ENCODE measurements at places on chromosomes 1 and 21.

DNA sequence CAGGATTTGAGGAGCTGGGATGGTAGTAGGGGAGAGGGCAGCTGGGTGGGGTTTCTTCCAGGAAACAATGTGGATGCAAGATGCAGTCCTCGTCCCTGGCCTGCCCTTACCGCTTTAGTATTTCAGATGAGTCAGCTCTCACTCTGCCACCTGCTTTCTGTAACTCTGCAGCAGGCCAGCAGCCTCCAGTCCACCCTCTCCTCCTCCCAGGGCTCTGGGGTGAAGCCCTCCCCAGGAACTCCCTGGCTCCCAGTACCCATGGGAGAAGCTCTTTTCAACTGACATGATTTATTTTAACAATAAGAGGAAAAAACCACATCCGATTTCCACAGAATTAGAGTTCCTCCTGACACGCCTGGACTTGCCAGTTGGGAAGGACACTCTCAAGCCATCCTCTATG is 39.0 kb upstream of the IL20 start:
- no peak for DNase-seq

DNA sequence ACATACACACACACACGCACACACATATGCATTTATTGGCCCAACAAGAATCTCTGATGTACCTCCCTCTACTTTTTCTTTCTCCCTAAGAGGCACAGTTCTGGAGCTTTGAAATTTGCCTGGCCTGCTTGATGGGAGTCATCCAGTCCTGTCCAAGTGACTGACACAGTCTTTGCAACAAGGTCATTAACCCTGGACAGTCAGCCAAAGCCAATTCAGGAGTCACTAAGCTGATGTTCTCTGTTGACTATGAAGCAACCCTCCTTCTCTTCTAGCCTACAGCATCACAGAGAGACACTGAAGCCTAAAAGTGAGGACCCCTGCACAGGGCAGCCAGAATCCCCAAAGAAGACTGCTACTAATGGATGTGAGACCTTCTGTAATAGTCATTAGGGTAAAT is 123.1 kb downstream of the HHIPL2 start:
- no peak for DNase-seq

- no peak for DNase-seq
Measured at GRCh38 chr21:34582506-34583150, 32.3 kb downstream of the RCAN1 start.

DNA sequence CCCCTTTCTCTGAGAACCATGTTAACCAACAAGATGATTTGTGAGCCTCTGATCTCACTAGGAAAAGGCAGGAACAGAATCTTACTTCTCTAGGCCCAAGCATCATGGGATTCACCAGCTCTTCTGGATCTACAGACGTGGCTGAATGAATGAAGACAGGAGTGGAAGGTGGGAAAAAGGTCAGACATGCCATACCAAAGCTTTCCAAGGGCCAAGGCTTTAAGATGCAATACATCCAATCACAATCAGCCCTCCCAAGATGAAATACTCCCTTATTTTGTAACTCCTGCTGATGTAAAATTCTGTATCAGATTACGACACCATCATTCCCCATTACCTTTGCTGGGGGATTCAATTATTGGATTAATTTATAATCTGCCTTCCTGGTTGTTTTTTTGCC is 80.9 kb downstream of the SSBP3 start:
- DNase-seq, result no peak

DNA sequence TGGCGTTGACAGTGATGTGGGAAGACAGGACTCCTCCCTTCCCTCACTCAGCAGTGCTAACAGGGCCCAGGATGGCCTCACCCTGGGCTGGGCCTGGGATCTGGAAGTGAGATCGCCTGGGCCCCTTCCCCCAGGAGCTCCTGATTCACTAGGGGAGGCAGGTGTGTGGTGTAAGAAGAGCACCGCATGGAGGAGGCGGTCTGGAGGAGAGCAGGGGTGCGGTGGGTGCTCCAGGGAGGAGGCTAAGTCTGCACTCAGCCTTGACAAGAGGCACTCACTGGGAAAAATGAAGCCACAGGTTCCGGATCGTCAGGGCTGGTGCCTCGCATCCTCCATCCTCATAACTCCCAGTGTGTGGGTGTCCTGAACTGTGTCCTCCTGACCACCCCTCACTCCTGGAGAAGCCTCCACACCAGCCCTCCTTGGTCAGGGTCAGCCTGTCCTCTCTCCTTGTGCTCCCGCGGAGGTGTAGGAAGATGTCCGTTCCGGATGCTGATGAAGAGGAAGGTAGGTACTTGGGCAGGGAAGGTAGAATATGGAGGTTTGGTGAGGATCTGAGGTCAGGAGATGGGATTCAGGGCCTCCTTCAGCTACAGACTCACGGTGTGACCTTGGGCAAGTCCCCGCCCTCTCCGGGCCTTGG is 142.1 kb upstream of the WNT4 start:
- no peak for DNase-seq

GRCh38 chr1:64960731-64961130 is 5.6 kb downstream of the JAK1 start:
- DNase-seq, result no peak

- no peak for DNase-seq
Measured at GRCh38 chr1:183783342-183783741, 21.6 kb upstream of the RGL1 start.

DNA sequence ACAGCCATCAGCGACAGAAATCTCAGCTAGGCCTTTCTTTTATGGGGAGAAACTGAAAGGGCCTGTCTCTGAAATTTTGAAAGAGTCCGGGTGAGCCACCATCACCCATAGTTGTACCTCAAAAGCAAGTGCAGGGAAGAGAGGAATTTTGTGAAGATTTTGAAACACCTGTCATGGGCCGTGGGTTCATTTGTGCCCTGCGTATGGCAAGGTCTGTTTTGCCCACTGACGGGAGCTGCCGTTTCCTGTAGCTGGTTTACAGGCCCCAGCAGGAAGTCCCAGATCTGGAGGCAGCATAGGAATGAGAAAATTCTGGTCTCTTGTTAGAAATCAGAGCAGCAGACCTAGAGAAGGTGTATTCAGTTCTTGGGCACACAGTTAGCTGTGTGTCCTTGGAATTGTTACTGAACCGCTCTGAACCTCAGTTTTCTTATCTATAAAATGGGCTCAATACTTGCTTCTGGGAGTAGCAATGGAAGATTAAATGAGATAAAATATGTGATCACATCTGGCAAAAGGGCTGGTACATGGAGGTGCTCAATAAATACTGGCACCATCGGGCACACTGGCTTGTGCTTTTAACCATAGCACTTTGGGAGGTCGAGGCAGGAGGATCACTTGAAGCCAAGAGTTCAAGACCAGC is 52.5 kb downstream of the MAN1C1 start:
- DNase-seq, result no peak

DNA sequence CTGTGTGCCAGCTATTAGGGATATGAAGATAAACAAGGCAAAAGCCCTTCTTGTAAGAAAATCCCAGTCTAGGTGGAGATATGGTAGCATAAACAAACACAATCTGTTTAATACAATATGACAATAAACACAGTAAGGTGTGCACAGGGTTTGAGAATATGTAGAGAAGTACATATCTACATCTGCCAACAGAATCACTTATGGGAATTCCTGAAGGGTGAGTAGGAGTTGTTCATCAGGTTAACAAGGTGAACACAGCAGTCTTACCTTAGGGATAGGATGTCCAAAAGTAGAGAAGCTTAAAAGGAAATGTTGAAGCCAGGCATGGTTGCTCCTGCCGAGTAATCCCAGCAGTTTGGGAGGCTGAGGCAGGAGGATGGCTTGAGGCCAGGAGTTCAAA is 57.7 kb upstream of the LRRC7 start:
- no peak for DNase-seq

GRCh38 chr1:209291715-209292114 is 291.8 kb upstream of the CAMK1G start:
- DNase-seq, result no peak

DNA sequence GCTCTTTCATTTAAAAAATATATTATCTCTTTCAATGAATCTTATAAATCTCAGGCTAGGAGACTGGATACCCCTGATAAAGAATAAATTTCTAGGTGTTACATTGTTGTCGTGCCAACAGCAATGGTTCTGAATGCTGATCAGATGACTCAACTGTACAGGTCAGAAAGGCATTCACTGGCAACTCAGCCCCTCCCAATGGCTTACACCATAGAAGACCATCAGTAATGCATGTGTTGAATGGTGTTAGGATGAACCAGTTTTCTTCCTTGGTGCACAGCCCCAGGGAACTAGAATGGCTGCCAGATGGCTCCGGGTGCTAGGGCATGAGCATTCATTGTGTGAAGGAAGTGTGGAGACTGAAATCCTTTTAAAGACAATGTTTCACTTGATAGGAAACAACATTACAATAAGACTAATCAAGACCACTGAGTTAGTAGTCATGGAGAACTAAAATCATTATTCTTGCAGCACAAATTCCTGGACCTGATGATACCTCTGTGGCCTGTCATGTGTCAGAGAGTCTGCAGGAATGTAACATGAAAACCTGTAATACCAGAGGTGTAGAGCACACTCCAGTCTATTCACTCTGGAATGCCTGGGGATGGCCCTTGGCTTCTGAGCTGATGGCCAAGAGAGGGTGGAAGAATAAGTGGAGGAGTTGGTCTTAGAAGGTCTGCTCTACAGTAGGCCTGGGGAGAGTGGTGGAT is 187.7 kb upstream of the LMO4 start:
- no peak for DNase-seq

DNA sequence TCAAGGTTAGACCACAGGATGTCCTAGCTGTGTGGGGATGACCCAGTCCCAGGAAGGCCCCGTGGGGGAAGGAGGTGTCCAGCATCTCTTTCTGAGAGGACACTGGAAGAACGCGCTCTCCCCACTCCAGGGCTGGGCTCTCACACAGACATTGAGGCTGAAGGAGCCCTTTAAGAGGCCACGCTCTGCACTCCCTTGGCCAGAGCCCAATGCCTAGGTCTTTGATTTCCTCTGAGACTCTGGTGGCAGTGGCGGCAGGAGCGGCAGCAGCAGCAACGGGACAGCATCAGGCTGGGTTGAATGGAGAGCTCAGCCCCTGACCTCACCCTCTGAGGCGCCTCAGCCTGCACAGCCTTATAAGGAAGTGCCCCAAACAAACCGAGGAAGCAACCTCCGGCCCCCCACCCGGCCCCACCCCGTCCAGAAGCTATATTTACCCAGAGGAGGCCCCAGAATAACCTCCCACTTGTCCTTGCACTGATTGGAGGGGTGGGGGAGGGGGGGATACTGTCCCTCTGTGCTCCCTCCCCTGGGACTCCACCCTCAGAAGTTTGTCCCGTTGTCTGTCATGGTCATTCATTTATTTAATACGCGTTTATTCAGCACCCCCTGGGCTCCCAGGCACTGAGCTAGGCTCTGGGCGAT is 12.3 kb downstream of the NES start:
- no peak for DNase-seq

- DNase-seq, result no peak
Measured at GRCh38 chr1:165075725-165076370, 280.7 kb downstream of the LMX1A start.

DNA sequence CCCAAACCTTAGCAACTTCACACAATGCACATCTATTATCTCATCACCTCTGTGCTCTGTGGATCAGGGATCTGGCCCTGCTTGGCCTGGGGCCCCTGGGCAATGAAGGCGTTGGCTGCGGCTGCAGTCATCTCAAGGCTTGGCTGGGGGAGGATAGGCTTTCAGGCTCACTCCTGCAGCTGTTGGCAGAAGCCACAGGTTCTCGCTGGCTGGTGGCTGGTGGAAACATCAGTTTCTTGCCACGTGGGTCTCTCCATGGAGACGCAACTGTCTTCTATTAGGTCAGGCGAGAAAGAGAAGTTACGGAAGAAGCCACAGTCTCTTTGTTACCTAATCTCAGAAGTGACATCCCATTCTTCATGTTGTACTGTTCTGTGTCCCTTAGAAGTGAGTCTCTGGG is 3.6 kb upstream of the NPPA start:
- DNase-seq, result no peak

DNA sequence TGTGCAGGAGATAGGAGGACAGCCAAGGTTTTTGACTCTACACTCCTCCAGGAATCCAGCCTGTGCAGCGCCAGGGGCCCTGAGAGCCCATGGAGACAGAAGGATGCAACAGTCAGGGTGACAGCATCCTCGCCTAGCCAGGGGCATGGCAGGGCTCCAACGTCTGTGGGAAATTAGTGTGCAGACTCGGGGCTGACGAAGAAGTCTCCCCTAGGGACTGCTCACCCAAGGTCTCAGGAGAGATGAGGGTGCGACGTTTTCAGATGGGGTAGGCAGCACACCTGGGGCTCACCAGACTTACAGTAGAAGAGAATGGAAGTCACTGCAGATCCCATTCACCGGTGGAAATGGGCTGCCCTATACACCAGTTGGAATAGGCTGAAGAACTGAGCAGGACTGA is 241.7 kb downstream of the SETD4 start:
- DNase-seq, result no peak

GRCh38 chr1:224894915-224895314 is 34.6 kb upstream of the DNAH14 start:
- DNase-seq, result no peak

GRCh38 chr1:30783256-30783915 is 25.8 kb upstream of the LAPTM5 start:
- DNase-seq, result no peak

DNA sequence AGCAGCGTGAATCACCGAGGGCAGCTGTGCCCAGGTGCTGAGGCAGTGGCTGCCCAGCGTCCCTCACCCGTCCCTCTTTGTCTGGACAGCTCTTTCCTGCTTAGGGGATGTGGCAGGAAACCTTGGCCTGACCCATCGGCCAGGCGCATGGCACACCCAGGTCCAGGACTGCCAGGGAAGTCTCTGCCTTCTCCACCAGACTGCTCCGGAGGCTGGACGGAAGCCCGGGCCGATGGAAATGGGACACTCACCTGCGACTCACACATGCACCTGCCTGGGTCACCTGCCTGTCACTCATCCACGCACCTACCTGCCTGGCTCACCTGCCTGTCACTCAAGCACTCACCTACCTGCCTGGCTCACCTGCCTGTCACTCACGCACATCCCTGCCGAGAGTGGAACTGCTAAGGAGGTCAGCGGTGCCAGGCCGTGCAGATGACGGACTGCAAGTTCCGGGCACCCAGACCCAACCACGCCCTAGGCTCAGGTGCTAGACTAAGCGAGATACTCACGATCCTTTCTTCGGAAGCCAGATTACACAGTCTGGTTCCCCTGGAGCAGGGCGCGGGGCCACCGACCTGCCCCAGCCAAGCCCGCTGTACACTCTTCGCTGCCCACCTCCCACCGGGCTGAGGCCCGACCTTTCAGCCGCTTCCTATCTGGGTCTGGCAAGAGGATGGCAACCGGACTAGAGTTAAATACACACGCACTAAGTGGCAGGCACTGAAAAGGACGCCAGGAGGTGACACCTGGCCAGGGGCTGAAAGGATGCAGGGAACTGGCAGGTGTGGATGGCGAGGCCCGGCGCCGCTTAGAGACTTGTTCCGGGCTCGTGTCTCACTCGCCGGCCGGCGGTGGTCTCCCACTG is 1.1 kb downstream of the UBE2J2 start:
- DNase-seq, result no peak

DNA sequence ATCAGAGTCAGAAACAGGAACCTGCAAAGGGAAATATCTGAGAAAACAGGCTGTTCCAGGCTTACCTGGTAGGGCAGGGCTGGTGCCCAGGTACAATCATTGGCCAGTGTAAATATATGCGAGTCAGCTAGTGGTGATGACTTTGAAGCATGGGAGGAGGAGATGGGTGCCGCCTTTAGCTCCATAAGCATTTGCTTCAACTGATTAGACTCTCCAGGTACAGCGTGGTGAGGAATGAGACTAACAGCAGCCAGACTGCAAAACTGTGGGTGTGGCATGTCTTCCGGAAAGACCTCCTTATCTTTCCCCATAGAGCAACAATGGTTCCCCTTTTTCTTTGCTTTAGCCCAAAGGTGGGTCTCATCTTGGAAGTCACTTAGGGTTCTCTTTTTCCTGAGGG is 137.2 kb downstream of the LRIG2 start:
- DNase-seq, result no peak

- no peak for DNase-seq
Measured at GRCh38 chr1:195886000-195886399, 722.2 kb downstream of the KCNT2 start.
